ENCODE measurements at places on chromosomes 4 and X.

DNA sequence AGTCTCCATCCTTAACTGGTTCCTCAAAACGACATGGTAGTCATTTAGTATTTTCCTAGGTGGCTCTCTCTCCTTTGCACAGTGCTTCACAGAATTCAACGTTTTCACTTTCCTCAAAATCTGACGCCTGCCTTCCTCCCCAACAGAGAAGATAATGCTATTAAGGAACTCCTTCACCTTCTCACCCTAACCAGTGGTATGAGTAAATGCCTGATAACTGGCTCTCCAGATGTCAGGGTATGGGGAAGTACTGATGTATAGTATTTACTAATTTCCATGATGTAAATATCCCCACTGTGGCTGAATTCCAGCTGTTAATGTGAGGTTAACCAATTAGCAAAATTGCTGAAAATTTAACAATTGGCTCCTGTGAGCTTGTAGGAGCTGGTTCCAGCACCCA, 28.8 kb upstream of the NSUN7 start:
- no peak for DNase-seq

DNA sequence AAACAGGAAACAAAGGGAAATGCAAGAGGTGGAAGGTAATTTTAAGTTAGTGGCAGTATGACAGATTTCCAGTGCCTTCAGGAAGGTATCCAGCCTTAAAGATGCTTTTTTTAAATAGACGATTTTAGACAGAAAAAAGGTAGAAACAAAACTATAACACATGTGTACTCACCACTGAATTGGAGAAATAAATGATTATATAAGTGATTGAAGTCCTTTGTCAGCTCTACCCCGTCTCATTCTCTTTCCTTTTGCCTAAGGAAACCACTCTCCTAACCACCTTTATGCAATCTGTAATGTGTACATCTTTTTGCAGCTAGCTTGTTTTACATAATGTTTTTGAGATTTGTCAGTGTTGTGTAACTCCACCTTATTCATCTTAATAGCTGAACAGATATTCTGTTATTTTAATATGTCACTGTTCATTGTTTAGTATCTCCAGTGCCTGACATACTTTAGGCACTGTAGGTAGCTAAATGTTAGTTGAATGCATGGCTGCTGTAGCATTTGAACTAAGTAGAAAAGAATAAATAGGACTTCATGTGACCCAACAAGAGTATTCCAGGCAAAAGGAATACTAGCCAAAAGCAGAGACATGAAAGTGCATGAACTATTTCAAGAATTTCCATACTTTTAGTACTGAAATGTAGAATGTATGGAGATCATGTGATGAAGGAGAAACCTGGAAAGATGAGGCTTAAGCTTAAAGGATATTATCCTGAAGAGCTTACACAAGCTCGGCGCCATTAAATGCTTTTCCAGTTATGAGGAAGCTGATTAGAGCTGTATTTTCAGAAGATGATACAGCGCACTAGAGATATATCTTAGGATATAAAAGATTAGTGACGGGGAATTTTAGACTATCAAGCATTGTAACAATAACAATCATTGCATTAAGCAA, 865 bp downstream of the FAM200B start:
- DNase-seq = no peak

GRCh38 chrX:115138040-115138439, 51.2 kb upstream of the RBMXL3 start:
- DNase-seq = no peak

GRCh38 chrX:9805956-9806355, 19.7 kb downstream of the SHROOM2 start:
- no peak for DNase-seq

- no peak for DNase-seq
These were observed 21.9 kb downstream of the GATB start for GRCh38 chr4:151738720-151739517.

DNA sequence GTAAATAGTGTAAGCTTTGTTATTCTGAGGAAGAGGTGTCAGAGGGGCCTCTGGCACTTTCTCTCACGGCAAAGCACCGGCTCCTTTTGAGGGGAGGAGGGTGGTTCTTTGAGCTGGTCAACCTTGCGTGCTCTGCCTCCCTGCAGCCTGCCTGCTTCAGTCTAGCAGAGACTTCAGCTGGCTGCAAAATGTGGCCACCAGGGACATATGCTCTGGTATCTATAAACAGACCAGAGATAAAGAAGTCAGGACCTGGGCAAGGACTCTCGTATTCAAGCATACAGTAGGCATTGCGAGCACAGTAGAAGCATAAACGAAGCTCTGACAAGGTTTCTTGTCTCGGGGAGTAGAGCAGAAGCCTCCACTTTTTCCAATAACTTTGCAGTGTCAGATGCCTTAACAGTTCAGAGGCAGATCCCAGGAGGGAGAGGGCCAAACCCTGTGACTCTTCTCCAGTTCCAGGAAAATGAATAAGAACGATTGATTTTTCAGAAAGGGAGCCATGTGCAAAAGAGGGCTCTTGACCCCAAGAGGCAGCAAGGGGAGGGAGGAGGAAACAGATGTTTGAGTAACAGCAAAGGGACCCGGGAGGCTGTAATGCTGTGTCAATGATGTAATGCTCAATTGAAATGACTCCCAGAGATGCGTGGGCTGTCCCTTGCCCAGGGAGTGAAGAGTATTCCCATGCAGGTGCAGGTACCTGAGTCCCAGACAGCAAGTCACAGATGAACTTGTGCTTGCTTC, 57.9 kb upstream of the TEX13D start:
- DNase-seq = no peak

DNA sequence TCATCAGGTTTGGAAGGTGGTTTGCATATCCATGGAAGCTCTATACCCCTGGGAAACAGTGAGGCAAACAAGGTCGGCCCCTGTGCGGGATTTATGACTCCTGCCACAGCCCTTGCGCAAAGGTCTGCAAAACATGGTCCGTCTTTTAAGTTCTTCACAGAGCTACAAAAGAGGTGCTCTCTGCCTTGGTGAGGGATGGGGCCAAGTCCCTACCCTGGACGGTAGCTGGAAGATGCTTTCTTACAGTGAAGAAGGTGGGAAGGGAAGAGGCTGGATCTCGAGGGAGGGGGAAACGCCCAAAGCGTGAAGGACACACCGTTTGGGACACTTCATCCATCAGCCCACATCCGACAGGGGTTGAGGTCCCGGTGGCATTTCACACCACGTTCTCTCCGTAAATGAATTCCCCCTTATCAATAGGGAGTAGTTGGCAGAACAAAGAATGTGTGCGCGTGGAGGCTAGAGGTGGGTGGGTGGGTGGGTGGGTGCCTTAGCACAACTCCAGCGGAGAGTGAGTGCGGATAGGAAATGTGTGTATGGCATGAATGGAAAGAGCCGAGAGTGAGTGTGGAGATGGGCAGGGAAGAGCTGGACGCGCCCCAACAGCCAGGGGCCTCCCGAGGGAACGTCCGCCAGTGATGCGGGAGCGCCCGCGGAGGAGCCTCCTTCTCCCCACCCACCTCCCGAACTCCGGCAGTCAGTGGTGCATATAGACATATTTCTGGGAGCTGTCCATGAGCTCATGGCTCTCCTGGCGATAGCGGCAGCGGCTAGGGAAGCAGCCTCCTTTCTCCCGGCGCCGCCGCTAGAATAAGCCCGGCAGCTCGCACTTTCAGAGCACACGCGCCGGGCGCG, 68.3 kb downstream of the LARP7 start:
- DNase-seq = peak; percentile 68

- DNase-seq = peak; percentile 43
These were observed 169.8 kb downstream of the CLCN4 start for GRCh38 chrX:10326578-10326977.

DNA sequence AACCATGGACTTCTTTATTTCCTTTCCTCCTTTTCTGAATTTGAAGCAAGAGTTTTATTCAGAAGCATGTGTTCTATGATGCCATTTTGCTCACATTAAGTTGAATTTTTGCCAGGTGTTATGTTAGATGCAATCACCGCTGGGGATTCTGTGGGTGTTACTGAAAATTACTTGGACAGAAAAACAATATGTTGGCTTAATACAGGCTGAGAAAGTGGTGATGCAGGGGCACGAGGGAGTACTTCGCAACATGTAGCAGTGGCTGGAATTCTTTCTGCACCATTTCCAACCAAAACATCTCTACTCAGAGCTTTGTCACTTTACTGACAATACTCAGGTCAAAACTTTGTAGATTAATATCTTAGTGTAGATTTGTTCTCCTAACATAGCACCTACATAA, 109.2 kb upstream of the PCDH18 start:
- no peak for DNase-seq

GRCh38 chr4:174591243-174592021, 69.1 kb upstream of the HPGD start:
- DNase-seq = no peak

- no peak for DNase-seq
These were observed 67.3 kb downstream of the TMEM144 start for GRCh38 chr4:158277558-158277957.

DNA sequence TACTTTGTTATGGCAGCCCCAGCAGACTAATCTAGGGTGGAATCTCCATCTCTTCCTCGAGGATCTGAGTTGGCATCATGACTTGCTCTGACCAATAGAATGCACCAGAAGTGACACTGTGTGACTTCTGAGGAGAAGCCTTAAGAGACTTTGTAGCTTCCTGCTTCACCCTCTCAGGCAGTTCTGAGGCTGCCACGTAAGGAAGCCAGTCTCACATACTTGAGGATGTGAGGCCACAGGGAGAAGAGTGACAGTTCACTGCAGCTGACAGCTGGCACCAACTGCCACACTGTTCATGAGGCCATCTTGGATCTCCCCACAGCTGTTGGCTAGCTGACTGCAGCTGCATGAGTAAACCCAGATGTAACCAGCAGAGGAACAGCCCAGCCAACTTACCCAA, 29.3 kb upstream of the BCOR start:
- no peak for DNase-seq

GRCh38 chr4:167623241-167623572, 388.9 kb upstream of the SPOCK3 start:
- no peak for DNase-seq

DNA sequence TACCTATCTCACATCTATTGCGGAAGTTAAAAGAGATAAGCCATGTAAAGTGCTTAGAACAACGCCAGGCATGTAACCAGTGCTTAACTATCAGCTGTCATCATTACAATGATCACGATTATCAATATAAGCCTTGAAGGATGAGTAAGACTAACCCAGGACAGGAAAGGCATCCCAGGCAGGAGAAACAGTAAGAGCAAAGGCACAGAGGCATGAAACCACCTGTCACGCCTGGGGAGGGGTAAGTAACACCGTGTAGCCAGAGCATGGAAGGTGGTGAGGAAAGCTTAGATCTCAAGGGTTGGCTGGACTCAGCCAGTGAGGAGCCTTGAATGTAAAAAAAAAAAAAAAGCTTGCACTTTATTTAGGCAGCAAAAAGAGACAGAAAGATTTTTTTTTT, 71.7 kb upstream of the NOCT start:
- DNase-seq = no peak

GRCh38 chrX:150664290-150664689, 28.9 kb upstream of the MTMR1 start:
- no peak for DNase-seq

DNA sequence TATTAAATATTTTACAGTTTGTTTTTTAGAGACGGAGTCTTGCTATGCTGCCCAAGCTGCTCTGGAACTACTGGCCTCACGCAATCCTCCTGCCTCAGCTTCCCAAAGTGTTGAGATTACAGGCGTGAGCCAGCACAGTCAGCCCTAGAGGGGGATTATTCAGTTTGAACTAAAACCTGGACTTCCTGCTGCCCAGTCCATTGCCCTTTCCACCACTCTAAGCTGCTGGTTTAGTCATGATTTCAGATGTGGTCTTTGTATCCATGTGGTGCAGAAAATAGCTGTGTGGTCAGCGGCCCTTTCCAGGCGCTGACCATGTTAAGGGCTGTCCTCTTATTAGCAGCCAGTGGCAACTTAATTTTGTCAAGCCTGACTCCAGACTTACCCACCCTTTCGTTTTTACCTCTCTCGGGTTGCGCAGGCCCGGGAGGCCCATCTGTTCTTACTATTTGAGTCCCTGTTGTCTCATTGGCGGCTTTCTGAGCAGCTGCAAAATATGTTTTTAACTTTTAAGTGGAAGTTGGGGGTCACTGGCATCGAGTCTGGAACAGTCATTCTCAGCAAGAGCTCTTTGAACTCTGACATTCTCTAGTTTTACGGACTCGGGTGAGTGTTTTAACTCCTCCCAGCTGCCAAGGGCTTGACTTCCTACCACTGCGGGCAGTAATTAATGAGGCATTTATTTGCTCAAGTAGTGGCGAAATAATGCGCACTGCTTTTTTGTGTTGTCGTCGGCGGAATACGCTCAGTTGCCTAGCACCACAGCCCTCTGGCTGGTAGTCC, 773 bp upstream of the VMA21 start:
- no peak for DNase-seq

DNA sequence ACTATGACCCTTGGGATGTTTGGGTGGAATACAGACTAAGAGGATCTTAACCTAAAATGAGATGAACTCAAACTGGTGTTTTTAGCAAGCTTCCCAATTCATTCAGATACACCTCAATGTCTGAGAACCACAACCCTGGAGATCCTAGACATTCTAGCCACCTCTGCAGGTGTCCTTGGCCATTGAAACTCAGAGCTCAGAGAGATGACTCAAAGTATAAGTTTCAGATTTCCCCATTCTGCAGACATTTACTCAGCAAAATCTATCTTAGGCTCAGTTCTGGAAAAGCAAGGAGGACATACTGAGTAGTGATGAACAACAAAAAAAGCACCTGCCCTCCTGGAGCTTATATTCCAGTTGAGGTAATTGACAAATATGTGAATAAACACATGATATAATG, 47.8 kb downstream of the COMMD8 start:
- DNase-seq = no peak

DNA sequence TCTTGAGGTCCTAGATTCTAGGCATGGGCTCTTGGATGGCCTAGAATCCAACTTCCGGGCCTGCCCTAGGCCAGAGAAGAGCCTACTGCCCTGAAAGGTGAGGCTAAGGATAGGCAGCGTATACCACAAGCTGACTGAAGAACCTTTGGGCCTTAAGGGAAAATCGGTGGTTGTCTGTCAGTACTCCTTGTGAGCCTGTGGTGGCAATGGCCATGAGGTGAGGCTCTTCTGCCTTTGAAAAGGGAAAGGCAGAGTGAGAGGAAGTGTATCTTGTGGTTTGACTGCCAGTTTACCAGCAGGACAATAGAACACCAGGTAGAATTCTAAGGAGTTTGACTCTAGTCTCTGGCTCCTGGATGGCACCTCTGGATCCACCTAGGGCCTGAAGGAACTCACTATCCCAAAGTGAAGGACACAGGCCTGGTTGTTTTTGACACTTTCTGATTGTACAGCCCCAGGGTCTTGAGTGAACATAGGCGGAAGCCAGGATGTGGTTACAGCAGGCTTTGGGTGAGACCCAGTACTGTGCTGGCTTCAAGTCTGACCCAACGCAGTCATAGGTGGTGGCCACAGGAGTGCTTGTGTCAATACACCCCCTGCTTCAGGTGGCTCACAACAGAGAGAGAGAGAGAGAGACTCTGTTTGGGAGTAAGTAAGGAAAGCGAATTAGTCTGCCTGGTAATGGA, 20.9 kb downstream of the ITIH6 start:
- no peak for DNase-seq

DNA sequence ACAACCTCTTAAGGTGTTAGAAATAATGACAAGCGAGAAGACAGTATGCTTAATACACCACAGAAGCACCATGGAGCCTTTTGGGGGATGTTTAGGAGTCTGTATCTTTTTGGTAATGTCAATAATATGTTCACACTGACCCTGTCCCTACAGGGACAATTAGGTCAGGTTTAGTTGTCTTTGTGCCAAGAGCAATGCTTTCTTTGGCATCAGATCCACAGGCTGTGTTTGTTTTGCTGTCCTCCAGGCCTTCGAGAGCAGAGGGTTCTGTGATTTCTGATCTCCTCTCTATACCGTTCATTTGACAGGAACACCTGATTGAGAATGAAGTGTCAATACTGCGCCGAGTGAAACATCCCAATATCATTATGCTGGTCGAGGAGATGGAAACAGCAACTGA, 153.8 kb downstream of the DCLK2 start:
- no peak for DNase-seq

GRCh38 chr4:155789391-155789790, 30.6 kb downstream of the GUCY1B1 start:
- DNase-seq = no peak

All from BE2C (cell line).